ENCODE measurements at places on chromosomes 6 and 20.
A peak's percentile ranks its signal among the peaks of the same experiment; 100 is the strongest.

- peak; percentile 42 for DNase-seq
Measured at GRCh38 chr20:59571551-59572314, 32.6 kb upstream of the PHACTR3 start.

- peak; percentile 70 for DNase-seq
Measured at GRCh38 chr20:4956200-4956810, 45.0 kb downstream of the SLC23A2 start.

- DNase-seq, result no peak
Measured at GRCh38 chr20:58073945-58074856, 154.3 kb downstream of the ANKRD60 start.

GRCh38 chr6:143569040-143569439, 57.5 kb upstream of the FUCA2 start:
- peak; percentile 32 for DNase-seq

Measured in CD4-positive, alpha-beta T cell treated with Interleukin-21 for 1 hour (primary cell).